Hair follicular keratinocyte (primary cell): ENCODE measurements at places on chromosomes 3 and 15. TPM values are rescaled to one million over a fixed set of nuclear protein-coding genes. Genes with fewer than 3 reads are reported as not detected.

The LRRC15 gene
- not detected in 2 replicates for total RNA-seq

The SYNPR gene
- not detected in 2 replicates for total RNA-seq

The ZNF80 gene
- total RNA-seq: not detected in 2 replicates

The ZNF774 gene
- 1.7 and 2.9 TPM in 2 replicates for total RNA-seq

The KLHL40 gene
- total RNA-seq: not detected in 2 replicates

The PLCH1 gene
- not detected in 2 replicates for total RNA-seq

The C3orf20 gene
- not detected in 2 replicates for total RNA-seq

The COL6A5 gene
- total RNA-seq: not detected in 2 replicates

The SUCLG2 gene
- 48.3 and 55.2 TPM in 2 replicates for total RNA-seq

The IL5RA gene
- total RNA-seq: not detected in 2 replicates

The NR1I2 gene
- total RNA-seq: 0.08 TPM in 2 replicates

The CPNE9 gene
- total RNA-seq: not detected in 2 replicates

The LMOD3 gene
- total RNA-seq: not detected in 2 replicates

The PLSCR2 gene
- not detected in 2 replicates for total RNA-seq

The CLDND1 gene
- total RNA-seq: 82.9 and 83.1 TPM in 2 replicates

The LDHAL6B gene
- not detected in 2 replicates for total RNA-seq

The TPRA1 gene
- 37.1 and 38.4 TPM in 2 replicates for total RNA-seq

The KCNAB1 gene
- total RNA-seq: not detected in 2 replicates

The CLN6 gene
- 13.4 and 33.8 TPM in 2 replicates for total RNA-seq

The TLR9 gene
- not detected in 2 replicates for total RNA-seq

The BCL2A1 gene
- 0.38 and 1.0 TPM in 2 replicates for total RNA-seq

The GLDN gene
- not detected in 2 replicates for total RNA-seq

The OSBPL10 gene
- total RNA-seq: 60.1 and 64.2 TPM in 2 replicates

The SLC12A1 gene
- total RNA-seq: not detected in 2 replicates

The XIRP1 gene
- not detected in 2 replicates for total RNA-seq

The GRAMD2A gene
- 4.5 and 7.5 TPM in 2 replicates for total RNA-seq

The MYL3 gene
- not detected in 2 replicates for total RNA-seq

The CLDN11 gene
- total RNA-seq: 3.4 and 5.1 TPM in 2 replicates

The GRAMD1C gene
- total RNA-seq: 2.6 and 7.8 TPM in 2 replicates

The EDEM1 gene
- 61.1 and 75.1 TPM in 2 replicates for total RNA-seq

The TMEM212 gene
- not detected in 2 replicates for total RNA-seq

The CHRNA5 gene
- 1.4 and 3.8 TPM in 2 replicates for total RNA-seq

The MESP2 gene
- total RNA-seq: 1.4 and 1.7 TPM in 2 replicates

The GNAT1 gene
- total RNA-seq: not detected in 2 replicates

The GALNT15 gene
- 0.57 TPM in 1 of 2 replicates, not detected in the other for total RNA-seq

The TF gene
- total RNA-seq: 0.27 TPM in 1 of 2 replicates, not detected in the other

The LAMB2 gene
- total RNA-seq: 119 and 120 TPM in 2 replicates

The RBPMS2 gene
- not detected in 2 replicates for total RNA-seq

The TGM4 gene
- 0.08 and 0.16 TPM in 2 replicates for total RNA-seq

The ARHGAP11A gene
- 11.2 and 25.9 TPM in 2 replicates for total RNA-seq

The CASR gene
- not detected in 2 replicates for total RNA-seq

The SLC27A2 gene
- not detected in 2 replicates for total RNA-seq

The AHSG gene
- total RNA-seq: 0.47 TPM in 1 of 2 replicates, not detected in the other

The ULK3 gene
- total RNA-seq: 17.4 and 18.7 TPM in 2 replicates

The SCG3 gene
- total RNA-seq: not detected in 2 replicates

The SPTBN5 gene
- 0.04 and 0.31 TPM in 2 replicates for total RNA-seq

The RAP2B gene
- total RNA-seq: 32.5 and 44.8 TPM in 2 replicates

The TGM5 gene
- total RNA-seq: 0.16 TPM in 1 of 2 replicates, not detected in the other

The NGLY1 gene
- 19.1 and 23.7 TPM in 2 replicates for total RNA-seq

The RNF123 gene
- total RNA-seq: 21.1 and 22.8 TPM in 2 replicates

The DPH3 gene
- 13.1 and 14.4 TPM in 2 replicates for total RNA-seq

The CRELD1 gene
- 23.1 and 59.0 TPM in 2 replicates for total RNA-seq

The RGMA gene
- 0.55 and 1.1 TPM in 2 replicates for total RNA-seq

The CACNA2D3 gene
- total RNA-seq: not detected in 2 replicates

The SOX14 gene
- not detected in 2 replicates for total RNA-seq

The INKA1 gene
- 26.6 and 28.2 TPM in 2 replicates for total RNA-seq
